ENCODE measurements at places on chromosomes 7 and 10.

DNA sequence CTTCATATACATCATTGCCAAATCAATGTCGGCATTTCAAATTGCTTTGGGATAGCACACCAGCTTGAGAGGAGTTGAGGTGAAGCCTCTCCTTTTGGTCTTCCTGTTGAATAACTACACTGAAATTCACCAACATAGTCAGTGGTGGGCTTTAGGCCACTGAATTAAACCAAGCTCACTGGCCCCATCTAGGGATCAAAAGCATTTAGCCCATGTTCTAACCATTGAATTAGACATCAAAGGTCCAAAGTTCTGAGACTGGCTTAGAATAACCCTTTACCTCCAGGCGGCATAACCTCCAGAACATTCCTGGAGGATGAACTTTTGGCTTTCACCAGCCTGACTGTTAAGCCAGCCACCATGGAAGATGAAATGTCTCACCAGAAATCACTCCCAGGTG lies 54.6 kb downstream of the BPGM start:
- no peak for DNase-seq

GRCh38 chr10:32253276-32253675 lies 93.7 kb downstream of the EPC1 start:
- no peak for DNase-seq

DNA sequence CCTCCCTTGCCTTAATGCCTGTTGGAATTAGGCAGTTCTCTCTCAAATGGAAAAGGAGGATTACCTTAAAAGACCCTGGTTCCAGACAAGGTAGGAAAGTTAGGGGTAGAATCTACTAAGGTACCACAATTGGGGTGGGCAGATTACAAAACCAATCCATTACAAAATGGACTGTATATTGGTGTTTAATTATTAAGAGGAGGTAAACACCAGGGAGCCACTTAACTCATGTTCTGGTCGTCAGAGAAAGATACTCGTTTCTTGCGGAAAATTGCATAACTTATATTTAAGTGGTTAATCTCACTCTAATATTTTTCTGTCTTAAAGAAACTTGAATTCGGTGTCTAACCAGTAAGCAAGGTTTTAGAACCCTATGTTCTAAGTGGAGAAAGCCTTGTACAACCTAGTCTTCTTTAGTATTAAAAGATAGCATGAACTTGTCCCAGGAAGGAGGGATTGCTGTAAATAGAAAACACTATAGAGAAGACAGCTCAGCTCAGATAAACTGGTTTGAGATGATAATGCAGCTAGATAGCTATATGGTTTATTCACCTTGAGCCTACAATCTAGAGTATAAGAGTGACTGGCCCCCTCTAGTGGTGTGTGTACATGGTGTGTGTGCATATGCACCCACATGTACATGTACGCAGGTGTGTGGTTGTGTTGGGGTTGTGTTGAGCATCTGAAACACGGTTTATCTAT lies 58.0 kb upstream of the STRIP2 start:
- peak; percentile 10 for DNase-seq

GRCh38 chr10:109261231-109261630 lies 662.1 kb downstream of the XPNPEP1 start:
- DNase-seq, result no peak

DNA sequence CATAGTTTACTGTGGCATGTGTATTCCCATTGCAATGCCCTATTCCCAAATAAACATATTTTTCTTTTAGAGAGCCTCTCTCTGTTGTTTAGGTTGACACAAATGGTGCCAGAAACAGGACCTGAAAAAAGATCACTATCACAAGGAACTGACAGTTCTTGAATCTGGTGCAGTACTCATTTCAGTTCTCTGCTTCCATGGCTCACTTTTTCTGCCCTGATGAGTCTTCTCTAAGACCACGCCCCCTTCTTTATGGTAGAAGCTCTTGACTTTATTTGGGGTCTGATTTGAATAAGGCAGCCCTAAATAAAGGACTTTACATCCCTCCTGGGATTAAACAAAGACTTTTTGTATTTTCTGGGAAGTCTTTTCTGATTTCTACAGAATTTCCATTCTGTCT lies 3.5 kb upstream of the CCDC126 start:
- DNase-seq, result no peak

DNA sequence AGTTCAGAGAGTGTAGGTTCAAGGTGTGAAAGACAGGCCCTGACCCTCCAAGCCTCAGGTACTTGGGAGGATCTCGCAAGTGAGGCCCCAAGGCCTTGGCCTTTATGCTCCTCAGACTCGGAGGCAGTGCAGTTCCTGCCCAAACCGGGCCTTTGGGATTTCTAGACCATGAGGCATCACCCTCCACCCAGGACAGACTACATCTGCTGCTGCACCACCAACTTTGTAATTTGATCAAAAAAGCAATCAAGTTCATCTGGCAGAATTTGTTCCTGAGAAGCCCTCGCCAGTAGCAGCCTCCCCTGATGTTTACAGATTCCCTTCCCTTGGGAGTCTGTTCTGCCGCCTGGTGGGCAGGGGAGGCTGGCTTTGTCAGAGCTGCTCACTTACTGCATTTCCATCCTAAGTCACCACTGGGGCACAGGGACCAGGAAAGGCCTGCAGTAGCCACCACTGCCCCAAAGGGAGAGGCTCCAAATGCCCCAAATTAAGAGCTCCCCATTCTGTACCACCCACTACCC lies 2.1 kb downstream of the CAMK2G start:
- DNase-seq, result no peak

- DNase-seq, result no peak
These were observed 650 bp upstream of the ZFAND2A start for GRCh38 chr7:1160670-1161021.

DNA sequence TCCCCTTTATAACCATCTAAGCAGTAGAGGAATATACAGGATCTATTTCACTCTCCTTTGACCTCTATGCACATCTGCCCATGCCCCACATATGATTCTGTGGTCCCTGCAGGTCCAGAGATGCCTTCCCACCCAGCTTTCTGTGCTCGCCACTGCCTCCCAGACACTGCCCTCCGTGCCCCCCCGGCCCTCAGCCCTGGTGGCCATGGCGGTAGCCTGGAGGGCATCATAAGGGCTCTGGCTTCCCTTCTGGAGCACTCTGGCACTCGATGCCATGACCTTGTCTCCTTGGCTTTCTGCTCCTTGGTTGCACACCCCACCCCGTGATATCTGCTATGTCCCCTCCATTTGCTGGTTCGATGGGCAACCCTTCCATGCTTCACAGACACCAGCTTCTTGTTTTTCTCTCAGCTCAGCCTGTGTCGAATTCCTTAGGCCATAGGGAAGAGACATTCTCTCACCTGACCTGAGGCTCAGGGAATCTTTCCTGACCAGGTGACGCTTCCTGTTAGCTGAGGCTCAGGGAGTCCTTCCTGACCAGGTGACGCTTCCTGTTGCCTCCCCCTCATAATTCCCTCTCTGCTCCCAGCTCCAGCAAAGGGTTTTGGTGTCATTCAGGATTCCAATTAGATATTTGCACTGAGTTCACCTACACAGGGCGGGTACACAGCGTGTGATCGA lies 100.4 kb upstream of the GLI3 start:
- DNase-seq, result no peak

GRCh38 chr7:15802425-15802824 lies 115.9 kb upstream of the MEOX2 start:
- no peak for DNase-seq

DNA sequence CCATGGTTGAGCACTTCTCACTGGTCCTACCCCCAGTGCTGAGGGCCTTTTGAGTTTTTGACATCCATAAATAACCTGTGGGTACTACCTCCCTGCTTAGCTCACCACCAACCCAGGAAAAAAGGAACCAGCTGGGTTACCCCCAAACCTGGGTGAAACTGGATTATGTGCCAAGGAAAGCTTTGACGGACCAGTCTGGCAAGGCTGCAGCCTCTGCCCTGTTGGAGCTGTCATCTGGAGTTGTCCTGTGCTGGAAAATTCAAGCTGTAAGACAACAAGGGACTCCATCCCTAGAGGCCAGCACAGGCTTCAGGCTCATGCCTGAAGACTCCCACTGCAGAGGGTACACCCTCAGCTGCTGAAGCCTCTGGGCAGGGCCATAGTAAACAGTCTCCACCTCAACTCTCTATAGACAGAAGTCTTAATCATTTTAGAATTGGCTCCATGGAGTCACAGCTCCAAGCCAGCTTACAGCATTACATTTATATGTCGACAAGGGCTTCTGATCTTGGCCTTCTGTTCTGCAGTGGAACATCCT lies 115.5 kb upstream of the AFAP1L2 start:
- no peak for DNase-seq

DNA sequence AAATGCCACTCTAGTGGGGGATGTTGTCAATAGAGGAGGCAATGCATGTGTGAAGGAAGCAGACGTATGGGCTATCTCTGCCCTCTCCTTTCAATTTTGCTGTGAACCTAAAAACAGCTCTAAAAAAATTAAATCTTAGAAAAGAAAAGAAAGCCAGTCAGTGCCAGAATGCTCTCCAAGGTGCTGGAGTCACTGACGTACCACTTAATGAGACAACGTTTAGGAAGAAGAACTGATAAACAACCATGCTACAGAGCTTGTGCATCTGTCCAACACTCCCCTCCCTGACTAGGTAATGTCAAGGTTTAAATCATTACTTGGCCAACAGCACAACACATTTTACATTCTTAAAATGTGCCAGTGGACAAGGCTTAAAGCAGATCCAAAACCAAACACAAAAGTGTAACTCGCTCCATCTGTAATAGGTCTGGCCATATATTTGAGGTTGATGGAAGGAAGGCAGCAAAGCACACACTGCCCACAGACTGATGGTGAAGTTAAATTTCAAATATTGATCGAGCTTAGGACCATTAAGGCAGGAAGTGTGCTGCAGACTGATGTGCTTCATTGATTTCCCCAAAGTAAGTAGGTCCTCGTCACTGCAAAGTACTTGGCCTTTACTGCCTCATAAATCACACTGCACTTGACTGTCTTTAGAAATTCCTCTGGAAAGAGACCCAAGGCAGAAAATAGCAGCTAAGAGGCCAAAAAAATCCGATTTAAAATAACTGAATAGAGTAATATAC lies 15.5 kb downstream of the ARMH3 start:
- DNase-seq, result no peak

DNA sequence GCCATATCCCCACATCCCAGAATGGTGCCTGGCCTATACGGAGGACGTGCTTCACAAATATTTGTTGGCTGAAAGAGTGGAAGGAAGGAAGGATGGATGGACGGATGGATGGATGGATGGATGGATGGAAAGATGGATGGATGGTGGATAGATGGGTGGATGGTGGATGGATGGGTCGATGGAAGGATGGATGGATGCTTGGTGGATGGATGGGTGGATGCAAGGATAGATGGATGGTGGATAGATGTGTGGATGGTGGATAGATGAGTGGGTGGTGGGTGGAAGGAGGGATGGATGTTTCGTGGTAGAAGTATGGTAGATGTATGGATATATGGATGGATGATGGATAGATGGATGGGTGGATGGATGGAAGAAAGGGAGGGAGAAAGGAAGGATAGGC lies 10.8 kb downstream of the CHAT start:
- no peak for DNase-seq

- no peak for DNase-seq
These were observed 199.0 kb downstream of the PTEN start for GRCh38 chr10:88062385-88062784.

DNA sequence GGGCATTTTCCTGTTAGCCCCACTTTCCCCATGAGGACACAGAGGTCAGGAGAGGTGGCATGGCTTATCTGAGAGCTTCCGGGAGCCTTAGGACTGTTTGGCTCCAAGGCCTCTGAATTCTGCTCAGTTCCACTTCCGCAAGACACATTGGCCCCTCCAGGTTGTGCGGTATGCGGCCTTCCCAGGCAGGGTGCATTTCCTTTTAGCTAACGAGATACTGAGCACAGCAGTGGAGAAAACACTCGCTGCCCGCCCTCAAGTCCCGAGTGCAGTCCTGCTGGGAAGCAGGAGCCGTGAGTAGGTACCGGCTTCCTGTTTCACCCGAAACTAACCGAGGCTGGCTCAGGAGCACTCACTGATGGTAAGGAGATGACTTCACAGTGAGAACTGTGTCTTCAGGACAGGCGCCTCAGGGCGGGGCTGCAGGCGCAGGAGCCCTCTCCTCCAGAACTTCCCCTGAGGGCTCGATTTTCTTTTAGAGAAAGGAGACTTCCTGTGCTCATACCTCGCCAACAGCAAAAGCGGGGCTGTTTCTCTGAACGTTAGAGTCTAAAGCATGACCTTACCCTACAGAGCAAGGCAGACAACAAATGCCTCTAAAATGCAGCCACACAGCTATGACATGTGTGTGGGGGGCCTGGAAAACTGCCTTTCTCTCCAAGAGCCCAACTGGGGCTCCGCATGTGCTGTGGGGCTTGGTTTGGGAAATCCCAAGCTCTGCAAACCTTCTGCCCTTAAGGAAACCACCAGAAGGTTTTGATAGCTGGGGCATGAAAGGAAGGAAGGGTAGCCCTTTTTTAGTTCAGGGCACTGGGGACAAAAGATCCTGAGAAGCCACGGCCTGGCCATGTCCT lies 25.9 kb downstream of the RGS10 start:
- no peak for DNase-seq

- no peak for DNase-seq
These were observed 38.6 kb downstream of the NEBL start for GRCh38 chr10:20858292-20859124.

GRCh38 chr7:100951172-100951571 lies 1.8 kb downstream of the MUC3A start:
- DNase-seq, result no peak

GRCh38 chr10:80284522-80284921 lies 4.9 kb downstream of the MAT1A start:
- no peak for DNase-seq

- no peak for DNase-seq
These were observed 236.9 kb downstream of the PRKG1 start for GRCh38 chr10:51311228-51311627.

DNA sequence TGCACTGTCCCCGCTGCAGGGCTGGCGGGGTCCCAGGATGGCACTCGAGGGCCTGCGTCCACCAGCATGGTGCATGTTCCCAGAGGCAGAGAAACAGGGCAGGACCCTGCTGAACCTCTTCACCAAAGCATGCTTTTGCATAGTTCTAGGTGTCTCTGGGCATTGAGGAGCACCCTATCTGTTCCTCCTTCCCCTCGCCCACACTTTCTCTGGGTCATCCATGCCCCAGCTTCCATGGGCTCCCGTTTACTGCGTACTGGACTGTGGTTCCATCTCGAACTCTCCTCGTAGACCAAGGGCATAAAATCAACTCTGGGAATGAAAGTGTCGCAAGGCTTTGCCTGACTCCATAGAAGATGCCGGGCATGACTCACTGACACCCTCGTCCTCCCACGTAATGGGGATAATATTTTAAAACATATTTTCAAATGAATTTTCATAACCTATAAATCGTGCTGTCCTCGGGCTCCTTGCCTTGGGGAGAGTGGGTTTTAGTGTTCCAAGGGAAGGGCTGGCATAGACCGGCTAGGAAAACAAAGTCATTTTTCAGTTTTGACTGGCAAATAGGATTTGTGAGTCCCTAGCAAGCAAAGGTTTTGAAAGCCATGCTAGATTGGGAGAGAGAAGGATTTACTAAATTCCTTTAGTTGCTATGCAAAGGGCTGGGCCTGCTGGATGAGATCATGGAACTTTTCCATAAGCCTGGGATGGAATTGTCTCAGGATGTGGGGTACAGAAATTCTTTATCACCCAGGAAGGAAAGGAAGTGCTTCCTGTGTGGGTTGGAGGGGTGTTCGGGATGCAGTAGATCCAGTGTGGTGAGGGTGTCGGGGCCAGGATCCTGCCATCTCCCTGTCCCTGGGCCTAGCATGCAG lies 498.7 kb upstream of the MKI67 start:
- DNase-seq, result no peak

- DNase-seq, result no peak
These were observed 181.2 kb downstream of the CCDC7 start for GRCh38 chr10:32627183-32627582.

Data from NCI-H2107 (cell line).